Germinal center (tissue), 1 donor: ENCODE measurements at places on chromosomes 7 and 10.

GRCh38 chr7:54908760-54909438, 109.9 kb upstream of the EGFR start:
- DNase-seq, result no peak

- no peak for DNase-seq
Measured at GRCh38 chr7:93620057-93620456, 45.5 kb upstream of the CALCR start.

DNA sequence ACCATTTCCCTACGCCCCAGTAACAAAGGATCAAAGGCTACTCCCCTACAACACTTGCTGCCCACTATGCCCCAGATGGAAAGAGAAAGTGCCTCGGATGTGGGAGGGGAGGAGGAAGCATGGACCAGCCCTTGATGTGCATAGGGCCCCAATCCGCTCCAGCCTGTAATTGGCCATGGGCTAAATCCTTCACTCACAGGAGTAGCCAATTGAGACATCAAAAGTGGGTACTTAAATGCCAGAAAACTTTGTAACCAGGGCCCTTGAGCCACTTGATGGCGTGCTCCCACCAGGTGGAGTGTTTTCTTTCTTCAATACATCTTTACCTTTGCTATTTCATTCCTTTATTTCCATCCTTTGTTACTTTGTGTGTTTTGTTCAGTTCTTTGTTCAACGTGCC, 500.5 kb upstream of the LRRN3 start:
- DNase-seq, result no peak

DNA sequence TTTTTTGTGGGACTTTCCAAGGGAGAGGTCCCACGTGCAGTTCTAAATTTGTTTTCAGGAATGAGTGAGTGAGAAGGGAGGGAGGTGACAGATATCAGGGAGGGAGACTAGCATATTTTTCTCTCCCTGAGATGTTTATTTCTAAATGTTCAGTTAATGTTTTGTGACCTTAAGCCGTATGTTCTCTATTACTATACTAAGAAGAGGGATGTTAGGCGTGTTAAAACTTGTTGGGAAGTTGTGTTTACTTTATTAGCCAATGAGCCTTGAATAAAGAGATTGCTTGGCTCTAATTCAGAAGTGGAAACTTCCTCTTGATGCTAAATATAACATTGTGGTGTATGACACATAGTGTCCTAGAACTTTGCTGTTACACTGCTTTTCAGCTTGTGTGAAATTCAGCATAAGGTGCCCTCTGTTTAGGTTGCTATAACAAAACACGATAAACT, 37.3 kb downstream of the DNAH11 start:
- no peak for DNase-seq

DNA sequence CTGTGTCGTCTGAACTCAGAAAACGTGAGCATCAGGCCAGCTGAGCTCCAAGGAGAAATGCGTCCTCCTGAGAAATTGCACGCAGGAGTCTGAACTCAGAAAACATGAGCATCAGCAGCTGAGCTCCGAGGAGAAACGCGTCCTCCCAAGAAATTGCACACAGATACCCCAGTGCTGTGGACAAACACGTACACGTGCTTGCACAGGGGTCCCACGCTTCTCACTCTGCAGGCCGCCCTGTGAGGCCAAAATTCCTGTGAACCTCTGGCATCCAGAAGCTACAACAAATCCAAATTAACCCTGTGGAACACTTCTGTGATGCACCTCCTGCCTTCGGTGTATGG, 133.8 kb downstream of the WDR37 start:
- no peak for DNase-seq

- no peak for DNase-seq
Measured at GRCh38 chr7:108382932-108383331, 73.3 kb downstream of the NRCAM start.

- DNase-seq, result no peak
Measured at GRCh38 chr7:42105554-42106358, 131.3 kb downstream of the GLI3 start.

GRCh38 chr7:149501651-149502050, 4.0 kb upstream of the ZNF746 start:
- DNase-seq, result no peak

DNA sequence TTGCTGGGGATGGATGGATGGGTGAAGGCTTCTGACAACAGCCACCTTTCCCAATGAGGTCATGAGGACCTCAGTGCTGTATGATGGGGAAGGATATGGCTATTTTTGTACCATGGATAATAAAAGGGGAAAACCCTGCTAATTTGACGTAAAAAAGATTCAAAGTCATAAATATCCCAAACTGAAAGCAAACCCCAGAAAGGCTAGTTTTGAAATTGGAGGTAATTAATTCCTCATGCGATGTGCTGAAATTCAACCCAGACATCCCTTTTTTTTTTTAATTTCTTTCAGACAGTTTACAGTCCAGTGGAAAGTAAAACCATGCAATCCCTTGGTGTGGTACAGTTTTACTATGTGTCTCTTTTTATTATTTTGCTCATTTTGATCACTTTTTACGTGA, 254.5 kb upstream of the BMPER start:
- DNase-seq, result no peak

GRCh38 chr7:144547888-144548287, 144.4 kb upstream of the NOBOX start:
- DNase-seq, result no peak

DNA sequence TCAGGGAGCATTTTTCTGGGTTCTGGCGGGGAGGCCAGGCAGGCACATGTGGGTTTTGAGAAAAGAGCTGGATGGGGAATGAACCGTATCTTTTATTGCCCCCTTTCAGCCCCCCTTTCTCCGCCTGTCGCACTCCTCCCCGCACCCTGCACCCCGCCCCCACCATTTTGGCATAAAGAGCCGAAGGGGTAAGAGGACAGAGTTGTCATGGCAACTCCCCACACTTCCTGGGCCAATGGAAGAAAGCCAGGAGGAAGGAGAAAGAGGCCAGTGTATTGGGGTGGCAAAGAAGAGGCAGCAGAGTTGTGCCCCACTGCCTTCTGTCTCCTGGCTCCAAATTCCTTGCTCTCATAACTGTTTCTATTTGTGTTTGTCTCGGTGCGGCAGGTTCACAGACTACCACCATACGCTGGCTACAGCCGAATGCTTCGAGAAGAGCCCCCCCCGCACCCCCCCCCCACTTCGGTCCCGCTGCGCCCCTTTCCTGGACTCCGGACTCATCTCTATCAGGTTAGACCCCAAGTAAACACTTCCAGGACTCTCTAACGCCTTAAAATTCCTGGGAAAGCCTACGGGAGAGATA, 3.4 kb downstream of the KCNIP2 start:
- no peak for DNase-seq

GRCh38 chr7:121595758-121596696, 199.9 kb upstream of the FAM3C start:
- no peak for DNase-seq

- DNase-seq, result no peak
Measured at GRCh38 chr7:50594136-50594535, 28.9 kb upstream of the DDC start.

- DNase-seq, result no peak
Measured at GRCh38 chr10:70186571-70186970, 16.3 kb upstream of the SAR1A start.

GRCh38 chr7:31735991-31736982, 49.3 kb downstream of the PPP1R17 start:
- DNase-seq, result peak; percentile 32

DNA sequence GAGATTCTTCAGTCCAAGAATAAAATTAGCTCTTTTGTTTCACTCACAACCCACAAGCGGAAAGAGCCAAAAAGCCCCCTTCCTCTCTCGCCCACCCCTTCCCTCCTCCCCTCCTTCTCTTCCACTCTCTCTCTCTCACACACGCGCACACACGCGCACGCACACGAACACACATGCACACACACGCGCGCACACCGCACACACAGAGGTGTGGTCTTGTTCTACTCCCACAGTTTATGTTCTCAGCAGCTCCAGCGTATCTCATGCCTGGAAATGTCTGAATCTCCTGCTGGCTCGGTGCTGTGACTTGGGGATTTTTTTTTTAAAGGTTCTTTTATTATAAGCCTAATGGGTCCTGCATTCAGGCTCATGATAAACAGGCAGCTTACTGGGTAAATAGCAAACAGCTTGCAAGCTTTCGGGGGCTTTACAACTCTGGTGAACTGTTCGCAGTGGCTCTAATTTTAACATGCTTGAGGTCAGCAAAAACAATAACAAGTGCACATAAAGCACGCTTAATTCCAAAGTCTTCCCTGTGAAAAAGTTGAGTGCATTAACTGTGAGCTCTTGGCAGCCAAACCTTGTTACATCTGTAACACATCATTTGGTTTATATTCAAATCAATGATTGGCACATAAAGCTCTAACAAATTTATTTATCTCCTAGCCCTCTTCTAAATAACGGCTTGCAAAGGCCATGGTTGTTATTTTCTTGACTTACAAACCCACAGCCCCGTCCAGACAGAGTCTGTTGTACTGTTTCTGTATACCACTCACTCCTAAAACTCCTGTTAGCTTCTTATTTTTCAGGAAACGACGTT, 424.1 kb upstream of the MGMT start:
- DNase-seq, result no peak

DNA sequence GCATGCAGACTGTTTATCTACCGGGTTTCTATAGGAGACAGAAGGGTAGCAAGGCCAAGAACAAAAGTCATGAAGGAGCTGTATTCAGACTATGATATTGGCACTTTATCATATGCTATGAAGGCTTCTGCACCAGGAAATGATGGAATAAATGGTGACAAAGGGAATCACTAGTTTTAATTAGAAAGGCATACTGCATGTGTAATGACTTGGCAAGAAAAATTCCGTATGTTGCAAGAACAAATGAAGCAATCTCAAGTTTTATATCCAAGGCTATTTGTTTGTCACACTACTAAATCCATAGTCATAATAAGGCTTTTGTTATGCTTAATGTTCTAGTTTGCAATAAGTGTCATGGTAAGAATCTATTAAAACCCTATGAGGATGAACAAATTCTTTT, 230.9 kb downstream of the ZEB1 start:
- DNase-seq, result no peak

GRCh38 chr7:149875396-149875795, 1.6 kb downstream of the ATP6V0E2 start:
- DNase-seq, result no peak

GRCh38 chr10:81884856-81885255, 9.9 kb downstream of the NRG3 start:
- no peak for DNase-seq

DNA sequence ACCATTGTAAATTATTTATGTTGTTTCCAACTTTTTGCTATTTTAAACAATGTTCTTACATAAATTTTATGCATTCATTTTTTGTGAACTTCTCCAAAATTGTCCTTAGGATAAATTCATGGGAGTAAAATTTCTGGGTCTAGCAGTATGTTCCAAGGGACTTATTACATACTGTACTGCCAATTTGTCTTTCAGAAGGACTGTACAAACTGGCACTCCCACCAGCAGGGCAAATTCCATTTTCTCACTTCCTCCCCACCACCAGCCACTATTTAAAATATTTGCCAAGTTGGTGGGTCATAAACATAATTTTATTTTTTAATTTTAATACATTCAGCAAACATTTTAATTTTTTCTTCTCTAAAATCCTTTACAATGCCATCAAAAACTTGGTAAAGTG, 13.7 kb upstream of the ARID5B start:
- no peak for DNase-seq
